RCC 7860 (cell line): ENCODE measurements at places on chromosomes 11 and 22.

DNA sequence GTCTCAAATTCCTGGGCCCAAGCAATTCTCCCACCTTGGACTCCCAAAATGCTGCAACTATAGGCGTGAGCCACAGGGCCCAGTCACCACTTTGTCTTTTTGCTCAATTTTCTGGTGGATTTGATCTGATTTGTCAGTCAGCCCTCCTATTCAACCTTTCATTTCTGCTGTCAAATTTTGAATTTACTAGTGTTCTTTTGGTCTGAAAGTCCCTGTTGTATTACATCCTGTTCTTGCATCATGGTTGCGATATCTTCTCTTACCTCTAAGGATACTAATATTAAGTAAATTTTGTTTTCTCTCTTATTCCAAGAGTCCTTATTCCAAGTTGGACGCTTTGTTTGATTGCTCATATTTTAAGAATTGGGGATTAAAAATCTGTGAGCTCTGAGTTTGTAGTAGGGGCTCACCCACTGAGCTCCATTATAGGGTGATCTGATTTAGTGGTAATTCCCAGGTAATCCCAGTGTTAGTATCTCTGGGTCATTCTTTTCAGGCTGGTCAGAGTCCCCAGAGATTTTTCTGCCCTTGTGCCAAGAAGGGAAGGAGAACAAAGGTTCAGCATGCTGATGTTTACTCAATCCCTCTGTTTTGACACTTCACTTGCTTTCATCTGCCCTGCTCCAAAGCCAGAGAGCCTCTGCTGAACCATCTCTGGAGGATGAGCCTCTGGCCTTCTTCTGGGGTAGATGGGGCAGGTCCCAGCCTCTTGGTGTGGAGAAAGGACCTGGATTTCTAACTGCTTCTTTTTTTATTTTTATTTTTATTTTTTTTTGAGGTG is 10.0 kb downstream of the UPB1 start:
- DNase-seq, result no peak

- DNase-seq, result peak; percentile 13
These were observed 821 bp downstream of the CELF1 start for GRCh38 chr11:47552056-47552565.

DNA sequence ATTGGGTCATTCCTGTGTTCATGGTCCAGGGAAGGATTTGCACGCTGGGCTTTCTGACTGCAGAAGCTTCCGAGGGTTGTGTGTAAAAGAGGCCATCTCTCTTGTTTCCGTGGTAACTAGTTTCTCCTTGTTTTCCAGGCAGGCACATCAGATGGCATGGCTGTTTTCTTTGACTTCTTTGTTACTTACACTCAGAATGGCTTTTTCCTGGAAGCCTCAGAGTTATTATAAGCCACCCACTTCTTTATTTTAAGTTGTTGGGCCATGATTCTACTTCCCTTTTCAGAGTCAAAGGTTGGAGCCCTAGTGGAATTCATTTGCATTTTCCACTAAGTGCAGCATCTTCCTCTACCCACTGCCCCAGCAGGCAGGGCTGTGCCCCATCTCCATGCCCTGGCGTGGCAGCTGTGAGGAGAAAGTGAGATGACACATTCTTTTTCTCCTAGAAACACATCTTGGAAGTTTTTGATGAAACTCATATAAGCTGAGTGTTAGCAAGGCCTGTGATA is 94.9 kb downstream of the PRR5L start:
- DNase-seq, result no peak

- DNase-seq, result peak; percentile 44
These were observed 8.4 kb upstream of the CCKBR start for GRCh38 chr11:6251120-6251733.

GRCh38 chr22:32723643-32724042 is 77.9 kb upstream of the TIMP3 start:
- no peak for DNase-seq

DNA sequence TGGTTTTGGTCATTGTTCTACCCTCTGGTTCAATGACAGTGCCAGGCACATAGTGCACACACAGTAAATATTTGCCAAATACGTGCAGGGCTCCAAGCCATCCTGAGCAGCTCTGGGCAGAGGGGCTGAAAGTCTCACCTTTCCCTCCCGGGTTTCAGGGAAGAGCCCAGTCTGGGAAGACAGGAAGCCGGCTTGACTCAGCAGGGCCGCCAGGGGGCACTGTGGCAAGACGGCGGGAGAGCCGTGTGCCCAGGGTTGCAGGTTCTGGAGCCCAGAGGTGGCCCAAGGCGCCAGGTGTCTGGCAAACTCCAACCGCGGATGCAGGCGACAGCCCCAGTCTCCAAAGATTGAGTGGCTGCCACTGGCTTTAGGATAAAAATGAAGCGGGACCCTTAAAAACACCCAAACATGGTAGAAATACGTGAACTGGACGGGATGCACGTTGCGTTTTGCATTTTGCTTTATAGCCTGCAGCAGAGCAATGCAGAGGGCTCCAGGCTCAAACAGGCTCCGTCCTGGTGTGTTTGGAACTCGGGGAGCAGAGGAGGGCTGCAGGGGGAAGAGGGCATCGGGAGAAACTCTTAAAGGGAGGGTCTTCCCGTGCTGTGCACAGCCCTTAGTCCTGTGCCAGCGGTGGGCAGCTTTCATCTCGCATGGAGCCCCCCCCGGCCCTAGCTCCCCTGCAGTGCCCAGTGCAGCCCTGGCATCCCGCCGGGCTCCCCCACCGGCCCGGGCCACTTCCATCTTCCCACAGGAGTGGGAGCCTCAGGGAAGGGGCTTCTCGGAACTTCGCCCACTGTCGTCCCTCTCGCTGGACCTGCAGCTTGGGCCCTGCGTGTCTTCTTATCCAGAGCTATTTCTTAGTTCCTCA is 10.7 kb downstream of the KRTAP5-5 start:
- no peak for DNase-seq

- DNase-seq, result no peak
These were observed 12.3 kb downstream of the ME3 start for GRCh38 chr11:86660088-86660487.

GRCh38 chr11:66880496-66881450 is 23.9 kb downstream of the LRFN4 start:
- no peak for DNase-seq

DNA sequence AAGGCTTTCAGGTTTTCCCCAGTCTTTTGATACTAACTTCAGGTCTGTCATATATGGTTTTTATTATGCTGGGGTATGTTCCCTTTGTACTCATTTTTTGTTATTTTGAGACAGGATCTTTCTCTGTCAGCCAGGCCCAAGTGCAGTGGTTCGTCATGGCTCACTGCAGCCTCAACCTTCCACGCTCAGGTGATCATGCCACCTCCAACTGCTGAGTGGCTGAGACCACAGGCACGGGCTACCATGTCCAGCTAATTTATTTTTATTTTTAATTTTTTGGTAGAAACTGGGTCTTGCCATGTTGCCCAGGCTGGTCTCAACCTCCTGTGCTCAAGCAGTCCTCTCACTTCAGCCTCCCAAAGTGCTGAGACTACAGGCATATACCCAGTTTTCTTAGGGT is 50.6 kb upstream of the PDGFD start:
- no peak for DNase-seq

DNA sequence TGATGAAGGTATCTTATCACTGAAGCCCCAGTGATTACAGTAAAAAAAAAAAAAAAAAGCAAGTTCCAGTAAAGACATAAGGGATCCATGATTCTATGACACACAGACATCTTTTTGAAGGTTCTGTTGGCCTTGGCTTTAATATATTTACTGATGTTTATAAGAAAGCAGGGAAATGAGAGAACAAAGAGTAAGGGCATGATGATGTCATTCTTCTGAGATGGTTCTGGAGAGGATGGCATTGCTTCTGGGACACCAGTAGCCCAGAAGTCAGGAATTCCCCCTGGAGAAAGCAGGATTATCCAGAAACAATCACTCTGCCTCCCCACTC is 233.6 kb downstream of the FAM76B start:
- DNase-seq, result no peak

- DNase-seq, result no peak
These were observed 2.0 kb downstream of the P2RX3 start for GRCh38 chr11:57340039-57340615.

- no peak for DNase-seq
These were observed 8.1 kb downstream of the GRAMD1B start for GRCh38 chr11:123438131-123438627.

DNA sequence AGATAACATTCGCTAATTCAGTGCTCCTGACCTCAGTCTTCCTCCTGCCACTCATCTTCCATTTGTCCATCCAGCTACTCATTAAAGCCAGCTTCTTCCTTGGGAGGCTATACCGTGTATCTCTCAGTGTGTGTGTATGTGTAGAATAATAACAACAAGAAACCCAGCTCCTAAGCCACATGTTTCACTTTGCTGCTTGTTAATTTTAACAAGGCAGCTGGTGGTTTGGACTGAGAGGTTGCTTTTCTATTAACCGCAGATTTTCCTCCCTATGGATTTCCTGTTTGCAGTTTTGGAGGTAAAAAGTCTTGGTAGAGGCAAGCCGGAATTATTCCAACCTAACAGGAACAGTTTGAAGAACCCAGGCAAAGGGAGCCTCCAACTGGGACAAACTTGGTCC is 165.0 kb downstream of the ADAMTS15 start:
- no peak for DNase-seq

GRCh38 chr22:26576026-26576680 is 13.8 kb downstream of the TPST2 start:
- DNase-seq, result no peak

GRCh38 chr22:39439170-39439569 is 17.6 kb upstream of the MGAT3 start:
- peak; percentile 26 for DNase-seq

DNA sequence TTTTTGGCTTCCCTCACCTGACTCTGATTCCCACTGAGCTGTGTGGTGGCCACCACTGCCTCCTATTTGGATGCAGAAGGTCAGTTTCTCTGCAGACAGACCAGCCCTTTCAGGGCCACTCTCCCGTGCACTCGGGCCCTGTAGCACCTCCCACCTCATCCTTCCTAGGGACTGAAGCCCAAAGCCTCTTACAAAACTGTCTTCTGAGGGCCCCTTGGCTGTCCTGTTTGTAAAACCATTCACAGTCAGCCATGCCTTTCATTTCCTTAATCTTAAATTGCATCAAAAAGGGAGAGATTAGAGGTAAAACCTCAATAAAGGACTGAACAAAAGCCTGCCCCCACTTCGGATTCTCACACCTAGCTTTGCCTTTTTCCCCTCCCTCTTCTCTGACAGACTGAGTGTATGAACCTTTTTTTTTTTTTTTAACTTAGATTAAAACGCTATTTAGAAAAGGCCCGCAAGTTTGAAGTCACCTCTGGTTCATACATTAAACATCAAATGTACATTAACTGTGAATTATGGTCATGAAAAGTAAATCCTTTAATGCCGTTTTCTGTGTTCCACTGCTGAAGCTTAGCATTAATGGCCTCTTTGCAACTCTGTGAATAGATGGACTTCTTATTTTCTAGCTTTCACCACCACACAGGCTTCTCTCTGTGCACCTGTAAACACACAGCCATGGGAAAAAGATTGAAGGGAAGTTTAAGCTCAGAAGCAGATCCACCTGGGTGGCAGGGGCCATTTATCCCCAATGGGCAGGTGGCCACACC is 247.2 kb upstream of the CADM1 start:
- no peak for DNase-seq

GRCh38 chr11:22566293-22566692 is 59.3 kb downstream of the FANCF start:
- DNase-seq, result no peak

- DNase-seq, result no peak
These were observed 1.5 kb upstream of the IL17REL start for GRCh38 chr22:50014053-50014501.

DNA sequence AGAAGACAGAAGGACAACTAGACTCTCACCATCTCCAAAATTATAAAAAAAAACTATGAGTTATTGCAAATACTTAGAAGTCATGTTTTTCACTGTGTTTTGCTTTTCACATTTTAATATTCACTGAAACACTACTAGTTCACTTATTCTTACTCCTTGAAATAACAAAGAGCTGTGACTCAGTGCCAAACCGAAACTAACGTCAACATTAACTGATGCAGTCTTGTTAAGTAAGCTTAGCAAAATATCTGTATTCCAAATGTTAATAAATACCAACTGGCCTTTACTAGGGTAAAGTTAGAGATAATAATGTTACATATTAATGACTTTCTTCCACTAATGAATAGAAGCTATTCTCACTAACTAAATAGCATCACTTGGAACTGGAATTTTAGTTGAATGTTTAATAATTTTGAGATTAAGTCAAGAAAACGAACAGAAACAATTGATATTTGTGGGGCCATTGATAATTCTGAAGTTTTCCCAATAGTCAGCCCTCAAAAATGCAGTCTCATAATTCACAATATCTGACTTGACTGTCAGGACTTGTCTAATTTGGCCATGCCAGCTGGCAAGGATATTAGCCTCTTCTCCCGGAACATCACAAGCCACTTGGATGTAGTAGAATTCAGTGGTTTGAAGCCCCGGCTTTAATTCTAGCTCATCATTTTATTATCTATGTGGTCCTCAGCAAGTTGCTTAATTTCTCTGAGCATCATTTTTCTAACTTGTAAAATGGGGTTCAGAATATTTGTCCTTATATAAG is 230.1 kb upstream of the DDI1 start:
- peak; percentile 43 for DNase-seq

DNA sequence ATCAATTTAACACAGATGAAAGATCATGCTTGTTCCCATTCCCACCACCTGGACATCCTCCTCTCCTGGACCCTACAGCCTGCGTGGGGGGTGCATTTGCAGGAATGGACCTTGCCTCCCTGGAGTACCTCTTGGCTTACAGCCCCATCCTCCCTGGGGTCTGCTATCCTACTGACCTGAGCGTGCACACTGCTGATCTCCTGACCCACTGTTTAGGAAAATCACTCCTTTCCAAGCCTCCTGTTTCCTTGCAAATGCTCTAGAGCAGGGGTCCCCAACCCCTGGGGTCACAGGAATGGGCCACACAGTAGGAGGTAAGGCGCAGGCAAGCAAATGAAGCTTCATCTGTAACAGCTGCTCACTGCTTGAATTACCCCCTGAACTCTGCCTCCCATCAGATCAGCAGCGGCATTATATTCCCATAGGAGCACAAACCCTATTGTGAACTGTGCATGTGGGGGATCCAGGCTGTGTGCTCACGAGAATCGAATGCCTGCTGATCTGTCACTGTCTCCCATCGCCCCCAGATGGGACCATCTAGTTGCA is 88.2 kb upstream of the SEPTIN5 start:
- DNase-seq, result no peak

GRCh38 chr11:71251761-71252268 is 562 bp downstream of the SHANK2 start:
- no peak for DNase-seq
